T follicular helper cell (primary cell): ENCODE measurements at places on chromosomes 2 and 18.
A peak's percentile ranks its signal among the peaks of the same experiment; 100 is the strongest.

GRCh38 chr2:78061301-78061700 lies 539.1 kb upstream of the LRRTM4 start:
- no peak for DNase-seq

DNA sequence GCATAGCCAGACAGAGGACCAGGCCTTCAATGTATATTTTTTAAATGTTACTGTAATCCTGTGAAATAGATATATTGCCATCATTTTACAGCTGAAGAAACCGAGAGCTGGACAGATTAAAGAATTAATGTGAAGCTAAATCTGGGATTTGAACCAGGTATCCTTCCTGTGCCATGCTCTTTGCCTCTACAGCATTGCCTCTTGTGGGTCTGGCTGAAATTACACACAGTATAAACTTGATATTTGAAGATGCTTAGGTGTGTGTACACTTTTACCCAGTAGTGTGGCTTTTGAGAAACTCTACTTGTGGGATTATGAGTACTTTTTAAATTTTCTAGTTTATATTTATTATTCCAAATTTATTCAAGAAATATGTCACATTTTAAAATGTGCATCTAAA lies 264.5 kb downstream of the CNTNAP5 start:
- no peak for DNase-seq

DNA sequence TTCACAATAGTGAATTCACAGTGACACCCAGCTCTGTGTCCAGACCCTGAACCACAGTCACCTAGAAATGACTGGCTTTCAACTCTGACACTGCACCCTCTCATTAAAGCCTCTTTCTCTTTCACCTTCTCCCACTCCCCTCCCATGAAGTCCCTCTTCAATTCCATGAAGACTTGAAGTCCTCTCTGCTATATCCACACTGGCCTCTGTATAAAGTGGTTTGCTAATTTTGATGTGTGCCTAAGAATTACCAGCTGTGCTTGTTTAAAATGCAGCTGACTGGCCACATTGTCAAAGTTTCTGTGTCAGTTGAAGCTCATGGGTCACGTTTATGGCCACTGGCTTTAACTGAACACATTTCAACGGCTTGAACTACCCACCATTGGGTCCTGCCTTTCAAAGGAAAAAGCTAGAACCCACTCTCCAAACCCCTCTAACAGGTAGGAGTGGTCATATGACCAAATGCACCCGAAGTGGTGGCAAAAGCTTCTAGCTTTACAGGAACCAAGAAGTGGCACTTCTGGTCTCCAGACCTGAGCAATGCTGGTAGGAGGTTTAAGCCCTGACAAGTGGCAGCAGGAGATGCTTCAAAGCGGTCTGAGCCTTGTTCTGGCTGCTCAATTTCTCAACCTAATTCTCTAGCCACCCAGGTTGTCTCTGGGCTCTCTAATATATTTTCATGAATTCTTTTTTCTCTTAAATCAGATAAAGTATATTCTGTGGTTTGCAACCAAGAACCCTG lies 34.2 kb downstream of the B4GALT6 start:
- no peak for DNase-seq

GRCh38 chr2:237312021-237312755 lies 101.8 kb downstream of the COL6A3 start:
- DNase-seq: no peak

DNA sequence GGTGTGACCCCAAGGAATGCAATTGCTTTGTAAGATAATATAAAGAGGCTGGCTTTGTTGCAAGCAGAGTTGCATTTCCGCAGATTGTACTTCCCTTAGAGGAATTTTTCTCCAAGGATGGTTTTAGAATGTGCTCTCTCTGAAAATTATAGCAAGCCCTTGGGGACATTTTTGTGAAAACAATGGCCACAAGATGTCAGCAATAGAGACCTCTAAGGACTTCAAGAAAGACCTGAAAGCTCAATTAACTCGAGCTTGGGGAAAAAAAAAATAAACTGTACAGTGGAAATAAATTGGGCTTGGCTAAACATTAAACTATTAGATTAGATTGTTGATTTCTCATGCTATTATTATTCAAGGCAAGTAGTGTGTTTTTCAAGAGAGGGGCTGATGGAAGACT lies 81.3 kb upstream of the KYNU start:
- no peak for DNase-seq

DNA sequence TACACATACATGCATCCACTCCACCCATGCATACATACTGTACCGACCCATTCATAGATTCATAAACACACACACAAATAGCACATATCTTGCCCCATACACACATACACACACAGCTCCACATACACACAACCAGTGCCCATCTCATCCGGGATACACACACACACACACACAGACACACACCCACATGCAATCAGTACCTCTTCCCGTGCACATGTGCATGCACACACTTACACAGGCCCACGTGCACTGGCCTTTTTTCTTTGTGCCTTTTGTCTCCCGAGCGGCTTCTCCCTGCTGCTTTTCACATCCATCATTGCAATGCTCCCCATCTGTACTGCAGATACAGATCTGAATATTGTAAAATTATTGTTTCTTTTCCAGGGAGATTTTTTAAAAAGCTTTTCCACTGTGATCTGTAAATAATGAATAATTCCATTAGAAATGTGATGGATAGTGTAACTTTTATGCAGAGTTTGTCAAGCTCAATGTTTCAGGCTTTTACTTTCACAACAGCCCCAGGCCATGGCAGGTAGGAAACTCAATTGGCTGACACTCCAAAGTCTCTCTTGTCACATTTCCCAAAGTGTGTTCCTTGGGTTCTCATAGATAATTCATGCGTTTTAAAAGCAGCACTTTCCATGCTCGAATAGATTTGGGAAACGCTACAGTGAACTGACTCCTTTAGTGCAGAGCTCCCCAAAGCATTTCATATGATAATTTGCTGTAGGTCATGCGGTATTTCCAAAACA lies 393.5 kb downstream of the CTNNA2 start:
- DNase-seq: no peak

DNA sequence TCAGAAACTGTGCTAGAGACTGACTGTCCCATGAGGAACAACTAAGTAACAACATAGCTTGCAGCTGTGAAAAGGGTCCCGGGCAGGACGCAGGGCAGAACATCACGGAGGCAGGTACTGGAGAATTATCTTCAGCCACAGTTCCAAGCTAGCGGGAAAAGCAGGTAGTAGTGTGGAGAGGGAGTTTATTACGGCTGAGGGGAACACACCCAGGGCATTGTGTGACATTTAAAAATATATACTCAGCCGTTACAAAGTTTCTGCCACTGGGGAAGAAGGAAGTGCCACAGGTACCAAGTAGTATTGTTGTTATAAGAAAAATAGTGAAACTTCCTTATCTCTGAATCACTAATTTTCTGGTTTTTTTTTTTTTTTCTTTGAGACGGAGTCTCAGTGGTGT lies 179.6 kb downstream of the LAMA1 start:
- DNase-seq: no peak

- DNase-seq: no peak
Measured at GRCh38 chr2:127118038-127118437, 11.1 kb upstream of the BIN1 start.

DNA sequence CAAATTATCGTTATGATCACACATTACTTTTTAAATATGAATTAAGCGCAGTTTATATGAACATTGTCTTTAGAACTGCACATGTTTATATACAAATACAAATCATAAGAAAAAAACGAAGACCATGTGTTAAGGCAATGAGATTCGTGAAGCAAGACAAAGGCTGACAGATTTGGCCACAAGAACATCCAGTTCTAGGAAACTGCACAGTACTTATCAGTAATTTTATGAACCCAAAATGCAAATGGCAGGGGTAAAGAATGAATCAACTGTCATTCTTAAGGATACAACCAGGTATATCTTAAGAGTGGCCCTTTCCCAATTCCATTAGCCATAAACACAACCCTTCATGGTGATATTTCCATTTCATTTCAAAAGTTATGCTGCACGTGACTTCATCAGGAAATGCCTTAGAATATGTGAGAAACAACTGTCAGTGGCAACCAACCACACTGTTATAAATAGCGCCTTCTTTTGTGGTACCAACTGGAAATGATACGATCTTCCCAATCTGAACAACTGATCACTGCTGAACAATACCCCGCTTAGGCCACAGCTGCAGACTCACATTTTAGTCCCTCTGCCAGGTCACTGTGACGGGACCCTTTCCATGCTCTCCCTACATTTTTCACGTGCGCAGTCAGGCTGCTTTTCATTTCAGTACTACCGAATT lies 144.9 kb downstream of the L3MBTL4 start:
- no peak for DNase-seq

DNA sequence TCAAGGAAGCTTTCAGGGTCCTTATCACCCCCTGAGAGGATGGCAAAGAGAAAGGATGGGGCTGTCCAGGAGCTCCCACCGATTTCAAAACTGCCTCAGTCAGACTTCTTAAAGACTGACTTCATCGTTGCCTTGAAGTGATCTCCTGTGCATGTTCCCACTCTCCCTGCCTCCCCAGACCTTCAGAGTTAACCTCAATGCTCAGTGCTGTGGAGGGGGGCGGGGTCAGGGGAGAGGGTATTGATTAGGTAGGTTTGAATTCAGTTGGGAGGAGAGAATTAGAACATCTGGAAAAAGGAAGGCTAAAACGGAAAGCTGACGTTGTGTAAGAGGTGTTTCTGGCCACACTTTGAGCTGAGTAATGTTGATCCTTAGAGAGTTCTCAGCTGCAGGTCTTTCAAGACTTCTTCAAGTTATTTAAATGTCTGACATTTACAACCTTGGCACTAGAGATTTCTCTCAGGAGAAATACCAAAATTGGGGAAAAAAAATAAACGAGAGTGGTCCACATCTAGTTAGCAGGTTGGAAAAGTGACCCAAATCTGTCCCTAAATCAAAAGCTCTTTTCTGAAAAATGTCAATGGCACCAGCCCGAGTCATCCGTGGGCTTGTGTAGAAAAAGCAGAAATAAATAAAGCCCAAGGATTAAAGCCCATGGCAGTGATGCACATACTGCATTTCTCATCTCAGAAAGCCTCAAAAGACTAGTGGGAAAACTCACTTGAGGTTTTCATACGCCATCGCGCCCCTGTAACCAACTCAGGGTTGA lies 134.7 kb upstream of the EPAS1 start:
- no peak for DNase-seq

DNA sequence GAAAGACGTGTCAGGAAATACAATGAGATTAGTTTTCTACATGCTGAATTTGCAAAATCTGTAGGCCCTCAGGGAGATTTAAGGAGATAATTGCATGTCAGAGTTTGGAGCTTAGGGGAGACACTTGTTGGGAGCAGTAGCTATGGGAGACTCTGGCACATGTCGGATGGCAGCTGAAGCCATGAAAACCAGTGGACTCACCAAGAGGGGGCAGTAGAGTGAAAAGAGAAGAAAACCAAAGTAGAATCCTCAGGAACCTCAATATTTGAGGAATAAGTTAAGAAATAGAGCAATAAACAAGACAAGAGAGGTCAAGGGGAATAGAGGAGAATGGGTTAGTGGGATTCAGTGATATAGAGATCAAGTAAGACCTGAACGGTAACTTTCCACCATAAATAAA lies 24.8 kb downstream of the RUFY4 start:
- DNase-seq: no peak

DNA sequence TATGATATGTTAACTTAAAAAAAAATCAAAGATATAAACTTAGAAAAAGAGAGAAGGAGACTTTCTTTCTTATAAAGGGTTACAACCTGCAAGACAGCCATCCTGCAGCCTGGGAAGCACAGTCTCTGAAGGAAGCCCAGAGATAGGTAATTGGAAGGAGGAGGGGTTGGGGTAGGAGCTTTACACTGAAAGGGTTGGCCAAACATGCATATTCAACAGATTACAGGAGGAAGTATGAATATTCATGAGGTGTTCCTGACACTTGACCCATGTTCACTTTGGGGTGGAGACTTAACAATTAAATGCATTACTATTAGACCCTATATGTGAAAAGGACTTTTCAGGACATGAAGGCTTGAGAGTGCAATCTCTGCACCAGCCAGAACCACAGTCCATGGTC lies 71.7 kb upstream of the CDH2 start:
- DNase-seq: no peak

GRCh38 chr2:113080134-113080533 lies 12.4 kb downstream of the IL1F10 start:
- DNase-seq: peak; percentile 4

DNA sequence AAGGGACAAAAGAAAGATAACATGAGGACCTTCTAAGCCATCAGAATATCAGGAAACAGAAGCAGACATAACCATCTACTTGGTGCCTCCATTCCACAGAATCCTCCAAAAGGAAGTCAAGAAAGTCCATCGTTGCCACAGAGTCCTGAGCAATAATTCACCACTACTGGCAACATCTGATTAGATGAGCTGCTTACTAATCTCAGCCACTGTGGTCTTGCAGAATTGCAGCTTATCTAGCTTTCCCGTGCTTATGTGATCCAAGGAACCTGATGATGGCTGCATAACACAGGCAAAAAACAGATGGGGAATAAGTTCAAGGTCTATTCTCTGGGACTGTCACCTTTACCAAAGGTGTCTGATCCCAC lies 278.5 kb downstream of the AFF3 start:
- no peak for DNase-seq

- no peak for DNase-seq
Measured at GRCh38 chr18:48868468-48869466, 82.0 kb downstream of the SMAD7 start.

DNA sequence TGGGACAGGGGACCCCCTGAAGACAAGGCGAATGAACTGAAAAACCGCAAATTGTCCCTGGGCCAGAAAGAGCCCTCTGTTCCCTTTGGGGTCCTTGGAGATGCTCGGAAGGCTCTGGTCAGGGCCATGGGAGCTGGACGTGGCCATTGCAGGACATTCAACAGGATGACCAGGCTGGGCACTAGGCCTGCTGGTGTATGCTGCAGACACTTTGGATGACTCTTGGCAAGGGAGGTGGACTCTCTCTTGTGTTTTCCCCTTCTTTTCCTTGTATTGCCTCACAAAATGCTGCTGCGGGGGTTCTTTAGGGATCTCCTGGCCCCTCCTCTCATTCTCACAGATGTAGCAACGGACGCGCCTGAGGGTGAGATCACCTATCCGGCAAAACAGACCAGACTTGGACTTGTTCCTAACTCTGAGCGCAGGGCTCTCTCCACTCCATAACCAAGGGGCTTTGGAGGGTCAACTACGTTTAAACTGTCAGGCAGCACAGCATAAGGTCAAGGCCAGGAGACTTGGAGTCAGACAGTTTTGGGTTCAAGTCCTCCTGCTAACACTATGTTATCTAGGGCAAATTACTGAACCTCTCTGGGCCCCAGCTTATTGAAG lies 41.8 kb upstream of the SH3RF3 start:
- no peak for DNase-seq

DNA sequence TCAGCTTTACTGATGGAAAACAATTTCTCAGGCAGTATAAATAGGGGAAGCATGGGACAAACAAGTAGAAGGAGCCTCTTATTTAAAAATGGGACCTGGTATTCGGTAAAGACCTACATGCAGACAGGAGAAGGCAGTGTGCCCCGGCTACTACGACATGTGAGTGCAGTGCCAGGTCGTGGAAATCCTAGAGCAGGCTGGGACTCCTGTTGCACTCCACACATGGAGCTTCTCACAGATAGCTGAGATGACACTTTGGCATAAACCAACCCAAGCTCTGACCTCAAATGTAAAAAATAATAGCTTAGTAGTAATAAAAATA lies 885 bp upstream of the DSEL start:
- no peak for DNase-seq
